ENCODE measurements at places on chromosomes 7 and 10. TPM values are rescaled to one million over a fixed set of nuclear protein-coding genes. Genes with fewer than 3 reads are reported as not detected.

DNA sequence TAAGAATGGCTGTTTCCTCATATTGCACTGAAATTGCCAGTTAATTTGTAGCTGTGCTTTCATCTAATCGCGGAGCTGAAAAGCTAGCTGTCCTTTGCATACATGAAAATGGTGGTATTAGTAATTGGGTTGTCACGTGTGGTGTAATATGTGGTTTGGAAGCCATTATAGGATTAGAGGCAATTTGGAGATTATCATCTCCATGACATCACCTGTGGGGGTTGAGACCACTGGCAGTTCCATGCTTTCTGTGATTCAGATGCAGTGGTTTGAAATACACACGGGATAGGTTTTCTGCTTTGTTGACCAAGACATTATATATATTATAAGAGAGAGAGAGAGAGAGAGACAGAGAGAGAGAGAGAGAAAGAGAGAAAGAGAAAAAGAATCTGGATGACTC is 180.8 kb downstream of the RAB11FIP2 start:
- no peaks in the 10 kb centered on the region for H3K4me1 ChIP-seq
- no peaks in the 10 kb centered on the region for H3K36me3 ChIP-seq
- H3K4me3 ChIP-seq = no peak overlapping the region
- DNase-seq = no peak
- H3K27ac ChIP-seq = no peak overlapping the region

GRCh38 chr10:117075064-117075463 is 63.0 kb downstream of the VAX1 start:
- no peaks in the 10 kb centered on the region for H3K27me3 ChIP-seq
- H3K27ac ChIP-seq = no peak overlapping the region
- H3K4me3 ChIP-seq = no peak overlapping the region
- DNase-seq = no peak

The RNF32 gene
- 0.36 TPM for total RNA-seq

The C7orf57 gene
- not detected for total RNA-seq

The MMS19 gene
- total RNA-seq = 57.1 TPM

- H3K4me3 ChIP-seq = no peak overlapping the region
- H3K36me3 ChIP-seq = no peaks in the 10 kb centered on the region
- peaks cover 13% of the 10 kb centered on the region for H3K4me1 ChIP-seq
- DNase-seq = no peak
- no peaks in the 10 kb centered on the region for H3K27me3 ChIP-seq
These were observed 39.8 kb upstream of the LANCL2 start for GRCh38 chr7:55325371-55325792.

GRCh38 chr10:88544140-88544870 is 38.8 kb downstream of the RNLS start:
- H3K27ac ChIP-seq = no peak overlapping the region
- no peak overlapping the region for H3K4me3 ChIP-seq
- no peak for DNase-seq

GRCh38 chr10:6062101-6062771 is at the start of gene IL2RA:
TSS of gene IL2RA (minus strand) at chr10:6062367. CDS start at chr10:6062151, 216 bp downstream.
- DNase-seq = peak; percentile 60
- no peak within 1 kb of the TSS for H3K27ac ChIP-seq
- H3K4me1 ChIP-seq = no peaks in the 10 kb centered on the region
- no peaks in the 10 kb centered on the region for H3K36me3 ChIP-seq
- no peak within 1 kb of the TSS for H3K4me3 ChIP-seq

The FXYD4 gene
- total RNA-seq = not detected

DNA sequence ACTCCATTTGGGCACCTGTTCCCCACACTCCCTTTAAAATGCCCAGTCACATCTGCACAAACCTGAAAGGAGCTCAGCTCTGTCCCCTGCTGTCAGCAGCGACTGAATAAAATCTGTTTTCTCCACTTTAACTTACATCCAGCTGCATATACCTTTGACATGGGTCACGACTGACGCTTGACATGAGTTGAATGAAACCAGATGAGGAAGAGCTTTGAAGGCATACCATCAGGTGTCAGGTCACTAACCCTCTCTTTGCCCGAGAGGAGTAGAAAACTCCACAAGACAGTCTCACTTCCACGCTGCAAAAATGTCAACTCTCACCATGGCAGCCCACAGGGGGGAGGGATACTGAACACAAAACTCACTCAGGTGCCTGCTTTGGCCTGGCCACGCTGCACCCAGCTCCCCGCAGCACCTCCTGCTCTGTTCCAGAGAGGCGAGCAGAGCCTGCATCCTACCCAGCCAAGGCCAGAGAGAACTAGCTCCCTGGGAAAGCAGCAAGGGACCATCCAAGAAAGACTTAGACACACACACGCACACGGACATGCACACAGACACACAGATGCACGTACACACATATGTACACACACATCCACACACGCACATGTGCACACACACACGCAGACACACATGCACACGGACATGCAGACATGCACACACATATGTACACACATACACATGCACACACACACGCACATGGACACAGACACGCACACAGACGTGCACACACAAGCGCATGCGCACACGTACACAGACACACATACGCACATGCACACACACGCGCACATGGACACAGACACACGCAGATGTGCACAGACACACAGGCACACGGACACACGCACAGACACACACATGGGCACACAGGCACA is 191.0 kb downstream of the MAD1L1 start:
- DNase-seq = peak; percentile 41
- H3K36me3 ChIP-seq = no peaks in the 10 kb centered on the region
- H3K27me3 ChIP-seq = no peaks in the 10 kb centered on the region
- no peak overlapping the region for H3K27ac ChIP-seq
- peaks cover 12% of the 10 kb centered on the region for H3K4me1 ChIP-seq

DNA sequence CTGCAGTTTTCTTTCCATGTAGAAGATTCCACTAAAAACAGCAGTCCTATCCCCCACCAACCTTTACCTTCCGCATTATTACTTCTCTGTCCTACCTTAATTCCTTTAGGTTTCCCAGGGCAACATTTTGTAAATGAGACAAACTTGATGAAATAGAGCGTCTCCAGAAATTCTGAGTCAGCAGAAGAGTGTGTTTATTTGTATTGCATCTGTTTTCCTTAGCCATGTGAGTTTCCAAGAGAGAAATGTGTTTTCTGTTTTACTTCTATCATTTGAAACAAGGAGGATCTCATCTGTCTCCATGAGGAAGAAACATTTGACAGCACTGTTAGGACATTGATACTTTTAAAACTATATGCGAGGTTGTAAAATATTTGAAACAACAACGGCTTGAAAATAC is 244.2 kb upstream of the PLXDC2 start:
- no peaks in the 10 kb centered on the region for H3K27me3 ChIP-seq
- peaks cover 7% of the 10 kb centered on the region for H3K4me1 ChIP-seq
- no peak overlapping the region for H3K4me3 ChIP-seq

GRCh38 chr7:12137283-12137682 is 73.8 kb upstream of the TMEM106B start:
- H3K4me1 ChIP-seq = no peaks in the 10 kb centered on the region
- no peak overlapping the region for H3K27ac ChIP-seq
- no peak for DNase-seq
- no peak overlapping the region for H3K4me3 ChIP-seq

- no peak for DNase-seq
- peaks cover 17% of the 10 kb centered on the region for H3K4me1 ChIP-seq
These were observed 490 bp upstream of the ZNF239 start for GRCh38 chr10:43574906-43575305.

DNA sequence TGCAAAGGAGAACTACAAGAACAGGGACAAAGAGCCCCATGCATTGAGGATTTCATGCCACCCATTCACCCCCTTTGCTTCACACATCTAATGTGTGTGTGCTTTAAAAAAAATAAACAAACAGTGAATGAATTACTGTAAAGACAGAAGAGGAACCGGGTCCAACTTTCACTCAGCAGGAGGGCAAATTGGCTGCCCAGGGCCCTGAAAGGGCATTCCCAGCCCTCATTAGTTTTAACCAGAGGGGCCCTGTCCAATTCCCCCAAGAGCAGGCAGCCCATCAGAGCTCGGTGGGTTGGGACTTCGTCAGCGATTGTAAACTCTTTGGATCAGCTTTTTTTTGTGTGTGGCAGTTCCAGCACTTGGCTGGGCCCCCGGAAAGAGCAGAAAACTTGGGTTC is 73.6 kb upstream of the PDZD8 start:
- H3K36me3 ChIP-seq = no peaks in the 10 kb centered on the region
- no peak overlapping the region for H3K27ac ChIP-seq
- H3K4me3 ChIP-seq = no peak overlapping the region

DNA sequence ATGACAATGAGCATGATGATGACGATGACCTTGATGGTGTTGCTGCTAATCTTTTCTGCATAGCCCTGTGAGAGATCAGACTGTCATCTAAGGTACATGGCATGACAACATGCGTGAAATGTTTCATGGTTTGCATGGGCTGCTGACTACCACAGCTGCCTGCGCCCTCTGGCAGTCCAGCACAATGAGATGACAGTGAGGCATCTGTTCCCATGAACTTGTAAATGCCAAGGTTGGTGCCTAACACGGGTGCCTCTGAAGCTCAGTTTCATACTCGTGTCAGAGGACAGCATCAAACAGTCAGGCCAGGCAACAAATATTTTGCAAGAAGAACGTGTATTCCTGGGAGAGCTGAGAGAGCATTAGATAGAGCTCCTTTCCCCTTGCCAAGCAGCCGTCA is 122.0 kb upstream of the PRKCQ start:
- no peak for DNase-seq
- H3K27ac ChIP-seq = no peak overlapping the region
- H3K4me3 ChIP-seq = no peak overlapping the region

DNA sequence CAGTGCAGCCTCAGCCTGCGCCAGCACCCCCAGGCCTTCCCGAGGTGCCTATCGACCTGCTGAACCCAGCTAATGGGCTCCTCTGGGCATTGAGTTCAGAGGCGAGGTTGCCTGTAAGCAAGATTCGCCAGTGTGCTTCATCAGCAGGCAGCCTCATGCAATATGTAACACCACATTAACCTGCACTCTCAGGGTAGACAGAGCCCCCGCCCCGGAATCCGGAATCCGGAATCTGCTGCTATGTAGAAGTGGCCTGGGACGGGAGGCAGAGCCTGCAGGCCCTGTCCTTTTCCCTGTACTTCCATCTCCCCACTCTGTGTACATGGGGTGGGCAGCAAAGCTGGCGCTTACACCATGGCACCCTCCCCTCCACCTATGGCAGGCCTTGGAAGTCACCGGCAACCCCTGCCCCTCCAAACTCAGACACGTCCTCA is 83.9 kb upstream of the RET start:
- H3K4me3 ChIP-seq = no peak overlapping the region
- no peaks in the 10 kb centered on the region for H3K36me3 ChIP-seq
- peak; percentile 29 for DNase-seq
- no peak overlapping the region for H3K27ac ChIP-seq

DNA sequence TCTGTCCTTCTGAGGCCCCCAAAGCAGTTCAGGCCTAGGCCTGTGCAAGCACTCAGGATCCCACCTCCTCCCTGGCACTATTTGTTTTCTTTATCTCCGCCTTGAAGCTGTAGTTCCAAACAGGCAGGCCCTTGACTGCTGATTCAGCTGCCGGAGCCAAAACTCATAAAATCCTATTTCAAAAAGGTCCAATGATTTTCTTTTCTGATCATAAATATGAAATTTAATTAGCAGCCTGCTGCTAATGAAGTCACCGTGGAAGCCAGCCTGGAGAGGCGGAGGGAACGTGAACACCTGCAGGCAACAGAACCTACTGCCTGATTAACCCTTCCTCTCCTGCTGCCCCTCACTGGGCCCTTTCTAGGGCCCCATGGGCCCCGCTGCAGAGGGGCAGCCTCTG is 60.1 kb downstream of the CARD11 start:
- H3K4me3 ChIP-seq = no peak overlapping the region
- no peak overlapping the region for H3K27ac ChIP-seq
- H3K36me3 ChIP-seq = no peaks in the 10 kb centered on the region
- no peak for DNase-seq
- no peaks in the 10 kb centered on the region for H3K4me1 ChIP-seq
- H3K27me3 ChIP-seq = no peaks in the 10 kb centered on the region

DNA sequence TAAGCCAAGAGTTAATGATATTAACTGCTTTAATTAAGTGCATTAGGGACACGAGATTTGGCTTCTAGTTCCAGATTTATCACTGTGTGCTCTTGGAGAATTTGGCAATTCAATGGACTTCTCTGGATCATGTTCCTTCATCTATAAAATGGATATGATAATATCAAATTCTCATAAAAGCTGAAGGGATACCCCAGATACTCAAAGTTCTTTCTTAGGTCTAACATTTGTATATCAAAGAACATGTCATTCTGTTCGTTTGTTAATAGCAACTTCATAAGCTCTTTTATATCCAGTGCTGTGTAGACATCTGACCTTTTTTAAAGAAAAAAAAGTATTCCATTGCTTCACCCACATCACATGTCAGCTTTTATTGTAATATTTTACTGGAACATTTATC is 54.6 kb upstream of the HDAC9 start:
- H3K4me1 ChIP-seq = peaks cover 6% of the 10 kb centered on the region
- H3K4me3 ChIP-seq = no peak overlapping the region
- H3K27me3 ChIP-seq = no peaks in the 10 kb centered on the region
- H3K27ac ChIP-seq = no peak overlapping the region
- no peak for DNase-seq
- no peaks in the 10 kb centered on the region for H3K36me3 ChIP-seq

GRCh38 chr7:107220356-107220755 is 51.6 kb downstream of the HBP1 start:
- no peak overlapping the region for H3K27ac ChIP-seq
- H3K4me3 ChIP-seq = no peak overlapping the region
- H3K27me3 ChIP-seq = no peaks in the 10 kb centered on the region
- H3K4me1 ChIP-seq = no peaks in the 10 kb centered on the region

The ECHDC3 gene
- 21.8 TPM for total RNA-seq

The PAX4 gene
- not detected for total RNA-seq

GRCh38 chr10:22320591-22321155 is at the start of gene BMI1:
TSS of gene BMI1 (plus strand) at chr10:22321099. CDS start at chr10:22326450, 5,351 bp downstream.
- H3K4me1 ChIP-seq = peaks cover 47% of the 10 kb centered on the region
- peak within 1 kb of the TSS; percentile 72 for H3K4me3 ChIP-seq
- no peaks in the 10 kb centered on the region for H3K36me3 ChIP-seq
- DNase-seq = peak; percentile 94
- H3K27ac ChIP-seq = peak within 1 kb of the TSS; percentile 90

GRCh38 chr10:80760914-80761371 is 223.2 kb downstream of the SH2D4B start:
- no peaks in the 10 kb centered on the region for H3K27me3 ChIP-seq
- DNase-seq = no peak
- H3K27ac ChIP-seq = no peak overlapping the region
- no peaks in the 10 kb centered on the region for H3K36me3 ChIP-seq
- no peaks in the 10 kb centered on the region for H3K4me1 ChIP-seq
- H3K4me3 ChIP-seq = no peak overlapping the region

Measured in sigmoid colon (tissue), 7 donors.